ENCODE measurements at places on chromosomes 13 and 19.
A peak's percentile ranks its signal among the peaks of the same experiment; 100 is the strongest.

DNA sequence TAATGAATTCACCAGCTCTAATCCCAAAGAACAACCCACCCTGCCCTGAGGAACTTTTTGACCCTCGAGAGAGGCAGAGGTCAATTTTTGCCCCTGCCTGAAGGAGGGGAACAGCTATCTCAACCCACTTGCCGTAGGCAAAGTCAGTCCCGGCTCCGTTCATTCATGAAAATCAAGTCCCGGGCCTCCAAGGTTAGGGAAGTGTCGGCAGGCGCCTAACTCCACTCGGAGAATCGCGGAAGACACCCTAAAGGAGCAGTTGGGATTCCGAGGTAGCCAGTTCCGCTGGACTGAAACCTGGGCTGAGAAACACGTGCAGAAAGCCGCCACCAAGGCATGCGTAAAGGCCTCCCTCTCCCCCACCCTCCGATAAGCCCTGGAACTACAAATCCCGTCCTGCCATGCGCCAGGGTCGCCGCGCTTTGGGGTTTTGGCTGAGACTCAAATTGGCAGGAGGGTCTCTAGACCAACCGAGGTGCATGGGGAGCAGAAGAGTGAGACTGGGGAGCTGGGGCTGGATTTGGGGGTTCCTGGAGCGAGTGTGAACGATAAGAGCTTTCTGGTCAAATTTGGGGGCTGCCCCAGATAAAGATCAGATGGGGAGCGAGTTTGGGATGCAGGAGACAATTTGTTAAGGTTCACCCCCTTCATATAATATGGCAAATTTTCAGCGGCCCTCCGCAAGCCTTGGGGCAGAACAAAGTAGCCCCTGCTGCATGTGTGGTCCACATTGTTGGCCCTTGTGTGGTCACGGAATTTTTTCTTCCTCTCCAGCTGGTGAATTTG, at the start of gene TNPO2:
Gene TNPO2 (minus strand): TSS at position 292 of the 786 bp plus-strand sequence. CDS start 2,955 bp downstream, outside the sequence.
- DNase-seq: peak; percentile 51

- DNase-seq: no peak
Measured at GRCh38 chr13:113853518-113854237, 10.2 kb downstream of the GAS6 start.

DNA sequence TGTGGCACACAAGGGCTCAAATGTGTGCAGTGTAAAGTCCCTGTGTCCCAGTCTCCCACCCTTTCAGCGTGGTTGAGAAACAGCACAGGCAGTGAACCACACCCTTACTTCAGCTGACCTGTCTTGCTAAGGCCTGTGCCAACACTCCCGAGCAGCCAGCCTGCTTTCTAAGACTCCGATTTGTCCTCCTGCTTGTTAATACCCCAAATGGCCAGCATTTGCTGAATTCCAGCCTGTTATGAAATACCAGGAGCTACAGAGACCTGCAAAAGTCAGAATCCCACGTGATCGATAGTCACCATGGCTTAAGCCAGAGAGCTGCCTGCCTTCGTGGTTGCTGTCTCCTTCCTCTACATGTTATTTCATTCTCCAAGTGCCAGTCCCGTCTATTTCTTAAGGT, 200.5 kb downstream of the FGF9 start:
- no peak for DNase-seq

GRCh38 chr13:51590971-51591627, 6.8 kb downstream of the WDFY2 start:
- DNase-seq: no peak

DNA sequence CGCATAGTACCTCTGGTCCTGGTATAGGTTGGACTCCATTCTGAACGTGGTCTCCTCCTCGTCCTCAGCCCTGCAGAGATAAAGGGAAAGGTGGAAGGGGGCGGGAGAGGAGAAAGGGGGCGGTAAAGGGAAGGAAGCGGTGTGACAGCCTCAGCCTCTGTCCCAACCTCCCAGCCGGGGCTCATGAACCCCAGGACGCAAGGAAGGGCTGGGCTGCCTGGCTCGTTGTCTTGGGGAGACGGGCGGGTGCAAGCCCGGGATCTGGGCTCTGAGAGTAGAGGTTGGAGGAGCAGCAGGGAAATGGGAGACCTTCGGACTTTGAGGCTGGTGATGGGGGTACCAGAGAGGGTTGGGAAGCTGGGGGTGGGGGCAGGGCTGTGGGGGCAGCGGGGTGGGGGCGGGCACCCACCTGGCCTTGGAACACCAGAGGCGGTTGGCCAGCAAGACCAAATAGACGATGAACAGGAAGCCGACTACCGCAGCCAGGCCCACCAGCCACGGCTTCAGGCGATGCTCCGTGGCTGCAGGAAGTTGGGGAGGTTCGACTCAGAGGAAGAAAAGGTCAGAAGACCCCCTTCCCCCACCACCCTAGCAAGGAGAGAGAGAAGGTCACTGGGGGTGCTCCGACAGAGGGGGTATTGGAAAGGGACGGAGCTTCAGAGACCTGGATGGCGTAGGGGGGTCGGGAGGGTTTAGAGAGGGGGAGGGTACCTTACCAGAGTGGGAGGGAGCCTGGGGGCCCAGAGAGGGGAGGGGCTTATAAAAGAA, 1.7 kb downstream of the SMIM24 start:
- DNase-seq: no peak

DNA sequence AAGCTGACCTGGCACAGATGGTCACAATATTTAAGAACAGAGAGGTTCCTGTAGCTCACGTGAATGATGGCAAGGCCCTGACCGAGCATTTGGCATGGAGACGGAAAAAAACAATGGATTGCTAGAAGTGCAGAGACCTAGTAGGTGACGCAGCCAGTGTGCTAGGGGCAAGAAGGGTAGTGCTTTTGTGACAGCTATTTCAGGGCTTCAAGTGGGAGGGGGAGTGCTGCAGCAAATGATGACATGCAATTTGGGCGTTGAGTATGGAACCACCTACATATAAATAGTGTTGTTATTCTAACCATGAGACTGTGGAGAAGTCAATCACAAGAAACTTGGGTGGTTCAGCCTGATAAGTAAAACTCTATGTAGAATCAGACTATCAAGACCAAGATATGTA, 65.7 kb upstream of the IL17D start:
- DNase-seq: no peak

DNA sequence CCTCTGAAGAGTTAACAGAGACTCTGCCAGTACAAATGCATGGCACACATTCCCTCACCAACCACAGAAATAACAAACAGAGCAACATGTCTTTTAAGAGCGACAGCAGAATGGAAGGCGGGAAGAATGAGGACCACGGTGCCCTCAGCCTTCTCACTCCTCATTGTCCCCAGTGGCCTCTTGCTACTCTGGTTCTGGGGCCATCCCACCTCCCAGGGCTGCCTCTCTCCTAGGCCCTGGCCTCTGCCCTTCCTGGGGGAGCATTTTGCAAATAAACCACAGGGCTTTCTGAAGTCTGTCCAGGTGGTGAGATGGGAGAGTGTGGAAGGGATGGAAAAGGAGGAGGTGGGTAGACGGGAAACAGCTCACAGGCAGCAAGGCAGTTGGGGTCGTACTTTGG, 28.3 kb downstream of the CYP2B6 start:
- no peak for DNase-seq

DNA sequence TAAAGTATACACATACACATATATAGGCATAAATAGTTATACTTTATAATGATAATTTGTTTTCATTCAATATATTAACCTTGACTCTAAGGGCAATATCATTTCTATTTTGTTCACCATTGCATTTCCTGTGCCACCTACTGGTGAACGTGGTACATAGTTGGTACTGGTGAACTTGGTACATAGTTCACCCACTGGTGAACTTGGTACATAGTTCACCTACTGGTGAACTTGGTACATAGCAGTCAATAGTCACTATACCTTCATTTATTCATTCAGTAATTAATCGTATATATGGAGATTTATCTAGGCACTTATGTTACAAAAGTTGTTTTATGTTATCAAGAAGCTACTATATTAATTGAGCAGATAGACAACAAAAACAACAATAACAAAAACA, 172.6 kb upstream of the ATXN8OS start:
- DNase-seq: no peak

DNA sequence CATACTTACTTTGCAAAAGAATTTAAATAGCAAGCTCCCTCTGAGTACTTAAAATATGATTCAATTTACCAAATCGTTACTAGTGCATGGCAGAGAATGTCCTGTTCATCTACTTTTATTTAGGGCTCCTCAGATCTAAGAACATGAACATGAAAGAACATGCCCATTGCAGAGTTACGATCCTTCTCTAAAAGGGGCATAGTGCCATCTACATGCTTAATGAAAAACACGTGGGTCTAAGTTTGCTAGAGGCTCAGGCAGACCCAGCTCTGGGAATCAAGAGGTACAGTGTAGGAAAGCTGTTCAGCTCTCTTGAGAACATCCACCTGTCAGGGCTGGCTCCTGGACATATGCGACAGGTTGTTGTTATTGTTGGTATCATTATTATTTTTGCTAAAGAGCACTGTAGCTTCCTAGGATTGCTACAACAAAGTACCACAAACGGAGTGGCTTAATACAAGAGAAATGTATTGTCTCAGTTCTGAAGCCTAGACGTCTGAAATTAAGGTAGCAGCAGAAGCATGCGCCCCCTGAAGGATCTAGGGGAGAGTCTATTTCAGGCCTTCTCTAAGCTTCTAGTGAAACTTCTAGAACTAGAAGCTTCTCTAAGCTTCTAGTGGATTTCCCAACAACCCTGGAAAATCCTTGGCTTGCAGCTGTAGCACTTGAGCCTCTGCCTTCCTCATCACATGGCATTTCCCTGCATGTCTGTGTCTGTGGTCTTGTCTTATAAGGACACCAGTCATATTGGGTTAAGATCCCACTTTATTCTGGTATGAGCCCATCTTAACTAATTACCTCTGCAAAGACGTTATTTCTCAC, 133.9 kb downstream of the DCT start:
- no peak for DNase-seq

- DNase-seq: no peak
Measured at GRCh38 chr13:110271313-110271712, 35.6 kb downstream of the COL4A1 start.

DNA sequence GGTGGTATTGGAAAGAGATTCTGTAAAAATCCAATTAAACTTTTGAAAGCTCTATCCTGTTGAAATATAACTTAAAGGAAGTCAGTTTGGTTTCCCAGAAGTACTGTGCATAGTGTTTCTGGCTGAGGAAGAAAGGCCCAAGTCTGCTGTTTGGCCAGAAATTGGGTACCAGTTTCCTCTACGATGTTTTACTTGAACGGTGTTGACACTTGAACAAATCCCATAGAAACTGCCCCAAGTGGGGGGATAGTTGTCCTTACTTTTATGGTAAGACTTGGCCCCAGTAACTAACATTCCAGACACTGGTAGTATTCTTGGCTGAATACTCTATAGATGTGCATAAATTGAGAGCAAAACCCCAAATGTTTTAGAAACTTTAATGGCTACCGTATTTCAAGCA, 14.2 kb downstream of the KLF5 start:
- no peak for DNase-seq

GRCh38 chr13:34108410-34108809, 290.5 kb downstream of the RFC3 start:
- no peak for DNase-seq

GRCh38 chr13:84491952-84492351, 609.7 kb upstream of the SLITRK1 start:
- no peak for DNase-seq

- no peak for DNase-seq
Measured at GRCh38 chr13:106376401-106377112, 158.9 kb downstream of the EFNB2 start.

DNA sequence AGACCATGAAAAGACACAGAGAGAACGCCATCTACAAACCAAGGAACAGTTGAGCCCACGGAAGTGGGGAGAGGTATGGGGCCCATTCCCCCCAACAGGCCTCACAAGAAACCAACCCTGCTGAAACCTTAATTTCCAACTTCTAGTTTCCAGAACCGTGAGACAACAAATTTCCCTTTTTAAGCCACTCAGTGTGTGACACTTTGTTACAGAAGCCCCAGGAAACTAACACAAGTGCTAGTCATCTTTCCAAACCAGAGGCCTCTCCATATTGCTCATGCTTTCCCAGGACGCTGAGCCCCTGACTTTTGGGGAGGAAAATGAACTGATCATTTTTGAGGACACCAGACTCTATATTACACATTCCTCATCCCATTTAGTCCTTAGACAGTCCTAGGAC, 186.8 kb downstream of the NUFIP1 start:
- DNase-seq: no peak

DNA sequence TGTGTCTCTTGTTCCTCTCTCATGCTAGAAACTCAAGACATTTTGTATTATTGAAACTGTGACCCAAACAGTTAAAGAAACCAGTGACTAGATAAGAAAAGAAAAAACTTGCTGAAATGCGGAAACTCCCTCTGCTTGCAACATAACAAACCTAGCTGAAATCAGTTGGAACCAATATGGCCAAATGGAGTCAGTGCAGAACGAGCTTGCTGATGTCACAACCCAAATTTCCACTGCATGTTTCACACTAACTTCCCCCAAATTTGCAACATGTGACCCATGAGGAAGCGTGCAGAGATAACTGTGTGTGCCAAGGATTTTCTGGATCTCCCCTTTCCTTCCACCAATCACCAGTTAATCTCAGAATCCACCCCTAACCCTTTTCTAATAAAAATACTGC, 208.0 kb downstream of the DLEU7 start:
- DNase-seq: no peak

GRCh38 chr13:33045851-33046592, 29.8 kb downstream of the KL start:
- no peak for DNase-seq

- DNase-seq: no peak
Measured at GRCh38 chr19:14127176-14127575, 9.2 kb downstream of the ASF1B start.

DNA sequence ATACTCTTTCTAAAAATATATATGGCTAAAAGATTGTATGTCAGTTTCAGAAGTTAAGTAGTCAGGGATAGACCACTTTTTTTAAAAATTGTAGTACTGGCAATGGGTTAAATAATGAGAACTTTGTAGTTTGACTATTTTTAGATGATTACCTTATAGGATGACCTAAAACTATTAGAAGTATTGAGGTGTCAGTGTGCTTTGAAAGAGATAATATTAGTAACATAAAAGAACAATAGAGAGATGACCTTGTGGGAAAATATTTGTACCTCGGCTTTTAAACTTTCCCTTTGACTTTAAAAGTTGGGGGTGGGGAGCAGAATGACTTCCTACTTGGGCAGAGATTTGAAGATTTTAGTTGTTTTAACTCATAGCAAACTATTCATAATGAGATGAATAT, 48.3 kb downstream of the SLAIN1 start:
- no peak for DNase-seq
